ENCODE measurements at places on chromosomes 2 and 18.
A peak's percentile ranks its signal among the peaks of the same experiment; 100 is the strongest.

GRCh38 chr2:151486053-151486452 lies 76.4 kb downstream of the RIF1 start:
- no peak for DNase-seq

- no peak for DNase-seq
Measured at GRCh38 chr2:205957452-205958154, 128.4 kb downstream of the INO80D start.

DNA sequence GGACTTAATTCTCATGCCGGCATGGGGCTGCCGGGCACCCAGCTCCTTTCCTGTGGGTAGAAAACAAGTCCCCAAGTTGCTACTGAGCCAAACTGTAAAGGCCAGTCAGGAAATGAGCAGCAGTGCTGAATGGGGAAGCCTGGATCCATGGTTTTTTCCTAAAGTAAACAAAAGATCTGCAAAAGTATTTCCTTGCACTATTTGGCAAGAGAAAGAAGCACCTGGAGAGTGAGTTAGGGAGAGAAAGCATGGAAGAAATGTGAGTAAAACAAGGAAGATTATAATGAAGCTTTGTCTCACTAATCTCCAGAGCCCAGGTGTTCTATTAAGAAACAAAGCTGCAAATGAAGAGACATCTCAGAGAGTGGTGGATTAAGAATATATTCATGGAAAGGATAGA lies 117.6 kb downstream of the METTL8 start:
- DNase-seq: no peak

DNA sequence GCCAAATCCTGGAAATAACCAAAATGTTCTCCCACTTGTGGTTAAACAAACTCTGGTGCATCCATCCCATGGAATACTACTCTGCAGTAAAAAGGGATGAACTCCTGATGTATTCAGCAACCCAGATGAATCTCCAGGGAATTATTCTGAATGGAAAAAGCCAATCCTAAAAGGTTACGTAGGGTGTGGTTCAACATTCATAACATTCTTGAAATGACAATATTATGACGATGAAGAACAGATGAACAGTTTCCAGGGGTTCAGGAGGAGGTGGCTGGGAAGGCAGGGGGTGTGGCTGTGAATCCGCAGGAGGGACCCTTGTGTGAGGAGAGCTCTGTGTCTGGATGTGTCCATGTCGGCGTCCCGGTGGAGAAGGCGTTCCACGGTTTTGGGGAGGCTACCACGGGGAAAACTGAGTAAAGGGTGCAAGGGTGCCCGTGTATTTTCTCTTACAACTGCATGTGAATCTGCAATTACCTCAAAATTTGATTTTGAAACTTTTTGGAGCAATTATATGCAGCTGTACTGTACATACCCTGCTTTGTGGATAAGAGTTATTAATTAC lies 47.3 kb downstream of the KCNG2 start:
- no peak for DNase-seq

- DNase-seq: no peak
Measured at GRCh38 chr2:172083628-172084394, 1.5 kb upstream of the DLX1 start.

GRCh38 chr2:120787822-120788700 lies 52.4 kb downstream of the GLI2 start:
- no peak for DNase-seq

DNA sequence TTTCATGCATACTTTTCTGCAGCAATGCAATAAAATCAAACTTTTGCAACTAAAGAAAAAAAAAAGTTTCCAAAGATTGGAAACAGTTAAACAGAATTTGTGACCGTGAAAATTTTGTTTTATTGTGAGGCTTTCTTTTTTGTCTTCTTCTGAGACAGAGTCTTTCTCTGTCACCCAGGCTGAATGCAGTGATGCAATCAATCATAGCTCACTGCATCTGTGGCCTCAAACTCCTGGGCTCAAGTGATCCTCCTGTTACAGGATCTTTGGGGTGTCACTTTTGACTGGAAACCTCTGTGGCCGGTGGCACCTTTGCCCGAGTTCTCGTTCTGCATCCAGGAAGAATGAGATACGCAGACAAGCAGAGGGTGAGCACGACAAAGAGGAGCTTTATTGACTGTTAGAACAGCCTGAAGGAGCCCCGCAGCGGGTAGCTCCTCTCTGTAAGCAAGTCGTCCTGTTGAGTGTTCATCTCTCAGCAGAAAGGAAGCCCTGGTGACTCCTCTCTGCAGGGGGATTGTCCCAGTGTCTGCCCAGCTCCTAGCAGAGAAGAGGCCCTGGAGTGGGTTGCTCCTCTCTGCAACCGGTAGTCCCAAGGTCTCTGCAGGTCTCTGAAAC lies 16.9 kb upstream of the ILKAP start:
- DNase-seq: no peak

DNA sequence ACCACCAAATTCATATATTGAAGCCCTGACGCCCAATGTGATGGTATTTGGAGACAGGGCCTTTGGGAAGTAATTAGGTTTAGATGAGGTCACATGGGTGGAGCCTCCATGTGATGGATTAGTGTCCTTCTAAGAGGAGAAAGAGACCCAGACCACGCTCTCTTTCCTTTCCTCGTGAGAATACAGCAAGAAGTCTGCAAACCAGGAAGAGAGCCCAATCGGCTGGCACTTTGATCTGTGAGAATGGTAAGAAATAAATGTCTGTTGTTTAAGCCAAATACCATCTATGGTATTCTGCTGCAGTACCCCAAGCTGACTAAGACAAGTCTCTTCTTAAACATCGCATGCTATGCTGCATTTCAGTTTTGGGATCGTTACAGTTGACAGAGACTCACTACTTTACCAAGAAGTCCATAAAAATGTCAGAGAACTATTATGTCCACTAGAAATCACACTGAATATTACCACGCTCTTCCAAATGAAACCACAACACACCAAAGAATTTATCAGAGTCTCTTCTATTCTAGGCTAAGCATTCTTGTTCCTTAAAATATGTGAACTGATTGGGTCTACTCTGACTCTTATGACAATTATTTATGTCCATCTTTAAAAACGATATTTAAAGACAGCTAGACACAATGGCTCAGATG lies 48.5 kb downstream of the LPIN2 start:
- no peak for DNase-seq

- no peak for DNase-seq
Measured at GRCh38 chr2:179410552-179411356, 146.1 kb upstream of the SESTD1 start.

GRCh38 chr18:11567396-11567795 lies 42.0 kb upstream of the SLC35G4 start:
- no peak for DNase-seq

- DNase-seq: no peak
Measured at GRCh38 chr2:205744074-205744591, 61.8 kb downstream of the NRP2 start.

- DNase-seq: no peak
Measured at GRCh38 chr2:212882626-212883025, 268.8 kb downstream of the IKZF2 start.

GRCh38 chr2:206217743-206218142 lies 56.7 kb upstream of the ZDBF2 start:
- DNase-seq: no peak

GRCh38 chr2:26913606-26913998 lies 56.8 kb upstream of the MAPRE3 start:
- DNase-seq: no peak

GRCh38 chr2:30776831-30777635 lies 30.2 kb downstream of the CAPN13 start:
- peak; percentile 9 for DNase-seq

GRCh38 chr18:28863396-28863795 lies 686.5 kb upstream of the CDH2 start:
- no peak for DNase-seq

GRCh38 chr18:50038448-50038847 lies 156.5 kb downstream of the MYO5B start:
- no peak for DNase-seq

- no peak for DNase-seq
Measured at GRCh38 chr2:238169048-238169707, 10.4 kb downstream of the ERFE start.

GRCh38 chr2:64367444-64368232 lies 86.3 kb upstream of the LGALSL start:
- DNase-seq: no peak

DNA sequence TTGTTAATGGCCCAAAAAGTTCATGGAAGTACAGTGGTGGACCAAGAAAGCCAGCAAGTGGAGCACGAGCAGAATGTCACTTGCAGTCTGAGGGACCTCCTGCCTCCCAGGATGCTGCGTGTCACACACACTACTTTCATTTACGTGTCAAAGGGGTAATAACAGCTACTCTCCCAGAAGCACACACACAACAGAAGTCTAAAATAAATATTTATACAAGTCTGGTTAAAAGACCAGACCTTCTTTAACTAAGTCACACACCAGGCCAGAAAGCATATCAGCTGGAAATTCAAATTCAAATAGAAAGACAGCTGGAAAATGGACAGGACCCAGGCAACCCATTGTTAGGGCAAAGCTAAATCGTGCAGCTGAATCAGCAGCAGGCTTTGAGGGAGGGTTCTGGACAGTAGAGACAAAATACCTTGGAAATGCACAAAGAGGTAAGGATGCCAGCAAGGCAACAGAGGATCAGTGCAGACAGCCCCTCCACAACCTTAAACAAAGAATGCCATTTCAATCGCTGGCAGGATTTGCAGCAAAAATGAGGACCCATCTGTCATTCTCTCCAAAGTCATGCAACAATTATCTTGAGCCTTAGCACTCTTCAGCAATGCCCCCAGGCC lies 160.5 kb downstream of the TMEM163 start:
- no peak for DNase-seq

GRCh38 chr2:224211791-224212190 lies 172.7 kb upstream of the SERPINE2 start:
- no peak for DNase-seq

DNA sequence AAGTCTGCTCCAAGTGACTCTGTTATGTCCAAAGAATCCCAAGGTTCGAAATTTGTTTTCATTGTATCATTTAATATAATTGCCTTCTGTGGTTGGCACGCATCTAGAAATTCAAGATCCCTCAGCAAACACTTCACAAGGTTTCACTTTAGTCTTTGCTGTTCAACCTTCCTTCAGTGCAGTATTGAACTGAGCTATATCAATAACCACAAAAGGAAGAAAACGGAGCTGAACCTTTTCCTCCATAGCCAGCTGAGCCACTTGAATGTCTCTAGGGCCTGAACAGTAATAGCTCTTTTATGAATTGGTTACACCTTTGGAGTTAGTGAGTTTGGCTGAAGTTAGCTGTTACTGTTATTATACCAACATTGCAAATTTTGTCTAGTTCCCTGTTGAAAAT lies 357.7 kb upstream of the HNRNPA3 start:
- no peak for DNase-seq

DNA sequence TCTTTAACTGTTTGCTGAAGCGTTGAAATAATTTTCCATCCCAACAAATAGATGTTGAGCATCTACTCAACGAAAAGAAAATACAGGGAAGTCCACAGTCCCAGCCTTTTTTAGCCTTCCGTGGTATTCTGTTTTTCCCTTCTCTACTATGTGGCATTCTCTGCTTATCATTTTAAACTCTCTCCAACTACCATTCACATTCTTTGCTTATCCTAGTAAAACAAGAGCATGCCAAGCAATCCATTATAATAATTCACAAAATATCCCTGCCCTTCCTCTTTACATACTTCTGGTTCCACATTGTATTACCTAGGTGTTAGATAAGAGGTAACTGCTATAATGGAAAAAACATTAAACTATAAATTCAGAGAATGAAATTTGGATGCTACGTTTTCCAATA lies 1.6 kb upstream of the SESTD1 start:
- no peak for DNase-seq

- DNase-seq: no peak
Measured at GRCh38 chr2:40243581-40244187, 208.2 kb downstream of the SLC8A1 start.

DNA sequence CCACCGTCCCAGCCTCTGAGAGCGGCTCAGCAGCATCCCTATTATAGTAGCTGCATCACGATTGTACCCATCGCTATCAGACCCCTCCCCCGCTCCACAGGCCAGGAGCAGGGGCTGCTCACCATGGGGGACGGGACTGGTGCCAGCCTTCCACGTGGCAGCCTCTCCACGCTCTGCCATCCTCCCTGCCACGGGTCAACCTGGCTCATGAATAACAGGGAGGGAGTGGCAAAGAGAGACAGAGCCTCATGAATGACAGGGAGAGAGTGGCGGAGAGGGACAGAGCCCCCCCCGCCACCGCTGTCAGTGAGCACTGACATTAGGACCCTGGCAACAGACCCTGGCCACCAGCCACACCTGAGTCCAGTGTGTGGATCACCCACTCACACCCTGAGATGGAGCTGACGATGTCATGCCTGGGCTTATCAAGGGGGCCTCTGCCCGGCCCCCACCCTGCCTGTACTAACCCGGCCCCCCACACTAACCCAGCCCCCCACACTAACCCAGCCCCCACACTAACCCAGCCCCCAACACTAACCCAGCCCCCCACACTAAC lies 16.9 kb downstream of the CROCC2 start:
- peak; percentile 31 for DNase-seq

DNA sequence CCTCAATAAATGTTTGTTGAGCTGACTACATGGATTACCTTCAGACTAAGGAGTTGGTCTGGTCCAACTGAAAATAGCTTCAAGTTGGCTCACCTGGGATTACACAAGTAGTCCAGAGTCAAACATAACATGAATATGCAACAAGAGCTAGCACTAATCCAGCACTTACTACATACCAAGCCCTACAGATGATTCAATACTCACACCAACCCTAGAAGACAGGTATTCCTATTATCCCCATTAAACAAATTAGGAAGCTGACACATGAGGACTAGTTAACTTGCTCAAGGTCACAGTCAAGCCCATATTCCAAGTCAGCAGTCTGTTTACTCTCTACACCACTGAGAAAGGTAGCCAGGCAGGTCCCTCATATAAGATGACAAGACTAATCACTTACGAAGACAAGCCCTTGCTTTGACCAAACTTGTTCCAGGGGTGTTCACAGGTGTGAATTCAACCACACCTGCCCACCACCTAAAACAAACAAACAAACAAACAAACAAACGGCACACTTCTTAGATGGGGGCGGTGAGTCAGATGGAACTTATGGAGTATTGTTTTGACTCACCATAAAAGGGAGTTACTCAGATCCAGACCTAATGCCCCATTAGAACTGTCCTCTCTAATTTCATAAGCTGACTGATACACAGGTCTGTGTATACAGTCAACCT lies 29.1 kb downstream of the TMEM131 start:
- no peak for DNase-seq

DNA sequence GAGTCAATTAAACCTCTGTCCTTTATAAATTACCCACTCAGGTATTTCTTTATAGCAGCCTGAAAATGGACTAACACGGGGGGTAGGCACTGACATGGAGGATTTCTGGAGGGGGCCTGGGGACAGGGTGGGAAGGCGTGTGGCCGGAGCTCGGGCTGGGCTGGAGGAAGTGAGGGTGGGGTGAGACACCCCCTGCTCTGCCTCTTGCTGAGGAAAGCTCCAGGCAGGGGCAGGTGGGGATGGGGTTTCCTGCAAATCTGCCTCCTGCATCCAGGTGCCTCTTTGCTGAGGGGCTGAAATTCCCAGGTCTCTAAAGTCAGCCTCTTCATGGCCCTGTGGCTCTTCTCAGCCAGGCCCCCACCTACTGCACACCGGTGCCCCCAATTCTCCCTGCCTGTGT lies 25.7 kb upstream of the OTOS start:
- DNase-seq: no peak
